Activated CD4-positive, alpha-beta T cell treated with anti-CD3 and anti-CD28 coated beads, Interleukin-2, amount 50 U/mL, for 1 hour (primary cell): ENCODE measurements at places on chromosomes 3 and 15.

- no peak for DNase-seq
Observed at GRCh38 chr3:129633751-129634481, 27.4 kb upstream of the PLXND1 start.

- DNase-seq, result no peak
Observed at GRCh38 chr3:88189361-88189810, 39.6 kb downstream of the C3orf38 start.

GRCh38 chr3:72595376-72595775 is 252.9 kb downstream of the SHQ1 start:
- DNase-seq, result no peak

DNA sequence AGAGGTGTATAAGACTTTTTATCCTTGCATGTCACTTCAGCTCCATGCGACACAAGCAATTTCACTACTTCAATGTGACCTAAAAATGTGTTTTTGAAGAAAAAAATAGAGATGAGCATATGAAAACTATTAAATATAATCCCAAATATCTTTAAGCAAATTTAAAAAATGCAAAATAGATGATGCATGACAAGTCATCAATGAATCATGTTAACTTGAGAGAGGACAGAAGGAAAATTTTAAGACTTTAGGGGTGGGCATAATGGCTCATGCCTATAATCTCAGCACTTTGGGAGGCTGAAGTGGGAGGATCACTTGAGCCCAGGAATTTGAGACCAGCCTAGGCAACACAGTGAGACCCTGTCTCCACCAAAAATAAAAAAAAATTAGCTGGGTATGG is 73.3 kb downstream of the ANKRD28 start:
- DNase-seq, result no peak

DNA sequence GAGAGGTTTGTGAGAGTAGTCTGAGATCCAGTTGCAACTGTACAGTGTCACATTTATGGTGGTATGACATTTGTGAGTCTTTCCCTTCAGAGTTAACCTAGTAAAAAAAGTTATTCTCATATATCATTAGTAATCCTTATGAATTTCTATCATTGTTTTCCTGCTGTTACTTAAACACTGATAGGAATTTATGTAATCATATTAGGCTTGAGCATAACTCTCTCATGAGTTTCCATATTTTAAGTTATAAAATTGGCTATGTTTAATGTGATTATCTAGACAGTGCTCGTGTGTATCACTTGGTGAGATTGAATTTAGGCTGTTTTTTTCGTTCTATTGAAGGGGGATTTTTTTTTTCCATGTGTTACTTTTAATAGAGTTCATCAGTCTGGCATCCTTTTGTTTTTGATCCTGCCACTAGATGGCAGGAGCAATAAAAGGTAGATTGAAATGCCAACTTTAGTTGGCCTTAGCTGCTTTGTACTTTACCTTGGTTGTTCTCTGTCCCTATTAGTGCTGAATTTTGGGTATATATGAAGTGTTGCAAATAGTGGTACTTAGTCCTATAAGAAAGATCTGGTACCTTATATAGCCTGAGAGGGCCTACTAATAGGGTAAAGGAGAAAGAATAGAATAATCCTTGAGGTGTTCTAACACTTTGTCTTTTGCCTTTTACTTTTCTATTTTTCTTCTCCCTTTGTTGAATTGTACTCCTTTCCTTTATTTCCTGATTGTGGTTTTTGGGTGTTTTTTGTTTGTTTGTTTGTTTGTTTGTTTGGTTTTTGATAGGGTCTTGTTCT is 17.9 kb downstream of the STT3B start:
- DNase-seq, result no peak

DNA sequence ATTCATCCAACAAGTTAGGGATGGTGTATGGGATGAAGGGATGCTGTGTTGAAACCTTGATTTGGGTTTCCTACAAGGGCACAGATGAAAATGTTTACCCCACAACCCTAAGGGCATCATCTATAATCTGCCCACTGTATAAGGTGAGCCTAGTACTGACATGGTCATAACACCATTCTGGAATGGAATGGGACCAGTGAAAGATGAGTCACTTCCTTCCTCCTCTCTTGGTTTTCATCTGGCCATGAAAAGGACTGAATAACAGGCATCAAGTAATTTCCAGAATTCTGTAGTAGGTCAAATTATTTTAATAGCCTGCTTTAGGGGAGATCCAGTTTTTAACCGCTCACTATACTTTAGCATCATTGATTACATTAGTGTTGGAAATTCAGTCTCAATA is 538.6 kb downstream of the NR2F2 start:
- no peak for DNase-seq

DNA sequence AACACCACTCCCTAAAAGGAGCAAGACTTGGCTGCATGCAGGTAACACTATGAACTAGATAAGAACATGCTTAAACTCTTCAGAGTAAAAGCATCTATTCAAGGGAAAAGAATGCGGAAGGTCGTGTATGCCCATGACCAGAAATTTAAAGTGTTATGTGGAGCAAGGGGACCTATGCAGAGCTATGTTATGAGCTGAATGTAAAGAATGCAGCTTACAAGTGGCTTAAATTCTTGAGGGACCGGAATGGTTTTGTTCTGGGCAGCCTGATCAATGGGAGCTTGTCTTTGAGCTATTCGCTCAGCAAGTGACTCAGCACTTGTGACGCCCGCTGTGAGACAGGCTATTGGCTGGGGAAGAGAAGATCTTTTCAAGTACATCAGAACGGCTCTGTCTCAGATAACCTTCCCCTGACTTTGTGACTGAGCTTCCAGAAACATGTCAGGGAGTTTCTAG is 367.5 kb upstream of the THBS1 start:
- no peak for DNase-seq

- no peak for DNase-seq
Observed at GRCh38 chr3:184099806-184100686, 3.2 kb downstream of the HTR3E start.

DNA sequence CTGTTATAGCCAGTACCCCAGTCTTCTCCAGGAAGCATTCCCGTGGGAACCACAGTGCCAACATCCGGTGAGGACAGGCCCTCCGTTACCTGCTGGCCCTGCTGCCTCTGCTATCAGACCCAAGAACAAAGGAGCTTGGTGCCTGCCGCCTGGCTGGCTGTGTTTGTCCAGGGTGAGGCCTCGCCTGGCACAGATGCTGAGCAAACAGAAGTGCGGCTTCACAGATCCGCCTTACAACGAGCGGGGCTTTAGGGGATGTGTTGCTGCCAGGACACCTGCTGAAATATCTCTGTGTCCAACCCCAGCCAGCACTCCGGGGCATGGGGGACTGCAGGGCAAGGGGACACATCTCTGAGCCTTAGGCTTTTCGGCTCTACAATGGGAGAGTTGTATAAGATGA is 2.2 kb upstream of the EPHB3 start:
- DNase-seq, result no peak

GRCh38 chr3:125257536-125257935 is 45.0 kb upstream of the SLC12A8 start:
- DNase-seq, result no peak

DNA sequence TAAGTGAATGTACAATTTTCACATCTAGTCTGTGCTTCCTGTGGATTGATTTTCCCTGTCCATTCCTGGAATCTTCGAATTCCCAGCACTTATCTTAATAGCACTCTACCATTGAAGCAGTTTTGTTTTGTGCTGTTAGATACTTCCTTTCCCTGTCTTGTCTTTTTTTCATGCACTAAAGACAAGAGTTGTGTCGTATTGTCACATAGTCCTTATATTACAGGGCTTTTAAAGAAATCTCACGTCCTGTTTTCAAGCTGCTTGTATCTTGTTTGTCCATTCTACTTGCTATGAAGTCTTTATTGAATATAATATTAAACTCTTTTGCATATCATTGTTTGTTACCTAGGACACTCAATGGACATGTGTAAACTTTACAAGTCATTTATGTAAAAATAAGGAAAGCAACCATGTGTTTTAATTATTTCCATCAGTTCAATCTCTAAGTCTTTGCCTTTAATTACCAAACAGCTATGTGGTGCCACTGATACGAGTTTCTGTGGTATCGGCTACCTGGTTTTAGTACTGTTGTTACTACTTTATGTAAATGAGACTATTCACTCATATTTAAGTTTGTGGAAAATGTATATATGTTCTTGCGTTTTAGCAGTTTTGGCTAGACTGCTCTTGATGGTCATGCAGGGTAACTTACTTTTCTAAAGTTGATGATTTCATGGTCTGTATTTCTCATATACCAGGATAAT is 10.3 kb downstream of the PIK3CA start:
- no peak for DNase-seq

DNA sequence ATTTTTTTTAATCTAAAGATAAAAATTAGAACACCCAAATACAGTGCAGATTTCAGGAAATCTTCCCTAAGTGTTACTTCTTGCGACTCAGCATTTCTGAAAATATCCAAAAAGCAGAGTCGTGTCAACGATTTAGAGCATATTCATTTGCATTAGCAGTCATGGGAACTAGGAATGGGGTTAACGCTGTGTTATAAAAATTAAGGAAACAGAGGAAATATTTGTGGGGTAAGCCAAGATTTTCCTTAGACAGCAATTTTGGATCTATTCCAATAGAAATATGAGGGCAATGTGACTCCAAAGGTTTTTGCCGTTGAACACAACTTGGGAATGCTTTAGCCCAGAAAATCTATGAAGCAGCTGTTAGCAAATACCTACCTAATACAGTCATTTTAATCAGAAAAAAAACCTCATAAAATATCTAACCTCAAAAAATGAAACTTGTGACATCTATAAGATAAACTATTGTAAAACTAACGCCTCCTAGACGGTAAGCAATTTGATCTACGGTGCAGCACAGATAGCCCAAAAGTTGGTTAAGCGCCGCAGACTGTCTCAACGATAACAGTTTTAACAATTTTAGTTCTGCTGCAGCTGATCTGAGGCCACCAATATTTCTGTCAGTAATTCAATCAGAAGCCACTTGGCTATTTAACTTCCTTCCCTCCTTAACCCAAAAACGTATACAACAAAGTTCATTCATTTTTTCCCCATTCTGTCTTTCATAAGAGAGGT is 5.8 kb upstream of the ATP11B start:
- DNase-seq, result no peak

GRCh38 chr3:193974191-193974652 is 161.7 kb upstream of the HES1 start:
- no peak for DNase-seq

DNA sequence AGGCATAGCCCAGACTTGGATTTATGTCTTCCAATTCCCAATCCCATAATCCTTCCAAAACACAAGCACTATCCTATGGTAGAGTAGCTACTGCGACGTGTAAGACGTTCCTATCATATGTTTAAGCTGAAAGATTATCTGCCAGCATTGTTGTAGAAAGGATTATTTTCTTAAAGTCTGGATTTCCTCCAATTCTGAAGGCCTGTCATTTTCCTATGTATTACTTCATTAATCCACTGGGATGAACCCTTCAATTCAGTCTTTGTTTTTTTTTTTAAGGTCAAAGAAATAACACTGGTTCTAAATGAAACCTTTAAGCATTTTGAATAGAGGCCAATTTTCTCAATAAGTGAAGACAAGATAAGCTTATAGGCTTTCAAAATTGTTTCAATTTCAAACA is 289.0 kb downstream of the SLC9A9 start:
- no peak for DNase-seq

- DNase-seq, result no peak
Observed at GRCh38 chr3:157810924-157811718, 295.1 kb downstream of the SHOX2 start.

GRCh38 chr3:123749711-123750110 is 134.4 kb downstream of the MYLK start:
- DNase-seq, result no peak

GRCh38 chr3:46930945-46931403 is 45.6 kb downstream of the CCDC12 start:
- no peak for DNase-seq

DNA sequence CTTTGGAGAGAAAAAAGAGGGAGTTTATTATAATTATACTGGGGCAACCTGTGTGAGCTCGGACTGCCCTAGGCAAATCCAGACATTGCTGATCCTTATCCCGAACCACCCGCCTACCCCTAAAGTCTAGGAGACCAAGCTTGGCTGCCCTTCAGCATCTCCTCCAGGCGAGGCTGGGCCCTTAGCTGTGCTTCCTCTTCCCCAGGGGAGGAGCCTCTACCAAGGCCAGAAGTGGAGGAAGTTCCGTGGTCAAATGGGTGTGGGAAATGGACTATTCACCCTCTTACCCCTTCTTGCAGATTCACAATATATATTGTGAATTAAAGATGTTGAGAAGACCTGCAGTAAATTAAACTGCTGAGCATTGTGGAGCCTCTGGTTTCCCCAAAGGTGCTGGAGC is 158.3 kb upstream of the HES1 start:
- no peak for DNase-seq

DNA sequence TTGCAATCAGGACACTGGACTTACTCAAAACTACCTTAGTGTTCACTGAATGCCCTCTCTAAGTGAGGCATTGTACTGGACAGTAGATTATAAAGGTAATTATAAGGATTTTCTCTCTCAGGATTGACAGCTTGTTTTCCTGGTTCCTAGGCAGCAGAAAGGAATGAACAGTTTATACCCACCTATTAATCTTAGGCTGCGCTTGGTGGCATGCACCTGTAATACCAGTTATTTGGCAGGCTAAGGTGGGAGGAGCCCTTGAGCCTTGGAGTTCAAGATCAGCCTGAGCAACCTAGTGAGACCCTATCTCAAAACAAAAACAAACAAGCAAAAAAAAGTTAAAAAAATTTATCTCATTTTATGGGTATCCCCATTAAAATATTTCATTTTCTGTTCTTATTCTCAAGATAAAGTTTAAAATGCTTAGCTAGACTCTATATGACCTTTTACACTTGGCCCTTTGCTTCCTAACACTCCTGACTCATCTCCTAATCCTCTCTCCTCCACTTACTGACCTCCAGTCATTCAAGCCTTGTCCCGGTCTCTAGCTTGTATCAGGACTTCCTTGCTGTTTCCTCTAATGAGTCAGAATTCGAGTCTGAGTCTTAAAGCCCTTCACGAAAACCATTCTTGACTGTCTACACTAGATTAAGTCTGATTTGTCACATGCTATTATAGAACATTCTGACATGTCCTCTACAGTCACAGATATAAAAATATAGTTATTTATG is 348.6 kb downstream of the NLGN1 start:
- DNase-seq, result no peak

- no peak for DNase-seq
Observed at GRCh38 chr3:57582474-57583168, 14.5 kb downstream of the ARF4 start.

GRCh38 chr15:57567891-57568290 is 23.8 kb upstream of the MYZAP start:
- no peak for DNase-seq

GRCh38 chr3:72890166-72890925 is 2.5 kb downstream of the GXYLT2 start:
- no peak for DNase-seq

GRCh38 chr15:78061963-78062427 is 15.5 kb downstream of the TBC1D2B start:
- DNase-seq, result no peak

- DNase-seq, result no peak
Observed at GRCh38 chr15:65767264-65767595, 24.9 kb downstream of the DENND4A start.

- no peak for DNase-seq
Observed at GRCh38 chr3:15982243-15982642, 184.5 kb upstream of the ANKRD28 start.

- no peak for DNase-seq
Observed at GRCh38 chr3:12352253-12352652, 63.4 kb downstream of the PPARG start.

- no peak for DNase-seq
Observed at GRCh38 chr3:39183211-39184080, 8.9 kb downstream of the XIRP1 start.
